ENCODE measurements at places on chromosomes 6 and 20.

DNA sequence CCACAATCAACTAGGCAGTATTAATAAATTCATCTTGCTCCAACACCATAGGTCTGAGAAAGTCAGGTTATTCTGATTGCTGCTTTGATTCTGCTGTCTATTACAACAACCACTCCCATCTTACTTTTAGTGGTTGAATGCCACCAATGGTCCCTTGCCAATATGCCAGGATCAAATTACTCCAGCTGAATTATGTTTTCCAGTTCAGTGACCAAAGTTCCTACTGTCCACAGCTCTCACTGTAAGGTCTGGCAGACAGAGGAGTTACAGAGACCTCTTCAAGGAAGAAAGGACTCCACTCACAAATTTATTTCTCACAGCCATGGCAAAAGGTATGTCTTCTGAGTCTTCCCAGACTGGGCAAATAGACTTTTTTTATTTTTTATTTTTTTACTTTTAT is 557.0 kb downstream of the HAO1 start:
- DNase-seq = no peak

GRCh38 chr20:63457737-63458136 is 14.7 kb downstream of the KCNQ2 start:
- DNase-seq = no peak

DNA sequence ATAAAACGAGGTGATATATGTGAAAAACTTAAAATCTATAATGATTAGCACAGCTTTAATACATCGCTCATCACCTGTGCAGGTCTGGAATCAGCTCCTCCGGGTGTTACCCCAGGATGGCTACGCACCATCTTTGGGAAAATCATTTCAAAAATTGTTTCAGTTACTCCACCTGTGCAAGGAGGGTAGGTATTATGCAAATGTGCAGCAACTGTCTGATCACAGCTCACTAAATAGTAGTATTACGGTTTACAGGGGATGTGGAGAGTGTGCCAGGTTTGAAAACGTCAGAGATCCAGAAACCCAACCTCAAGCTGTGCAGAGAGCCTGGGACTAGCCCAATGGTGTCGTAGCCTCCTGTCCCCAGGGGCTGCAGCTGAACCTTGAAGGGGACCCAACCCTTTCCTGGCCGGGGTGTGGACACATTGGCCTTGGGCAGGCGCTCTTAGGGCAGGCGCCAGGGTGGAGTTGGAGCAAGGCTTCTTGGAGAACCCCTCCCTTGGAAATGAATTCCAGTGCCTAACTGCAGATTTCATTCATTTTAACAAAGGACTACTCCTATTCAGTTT is 24.2 kb upstream of the SGK1 start:
- DNase-seq = no peak

DNA sequence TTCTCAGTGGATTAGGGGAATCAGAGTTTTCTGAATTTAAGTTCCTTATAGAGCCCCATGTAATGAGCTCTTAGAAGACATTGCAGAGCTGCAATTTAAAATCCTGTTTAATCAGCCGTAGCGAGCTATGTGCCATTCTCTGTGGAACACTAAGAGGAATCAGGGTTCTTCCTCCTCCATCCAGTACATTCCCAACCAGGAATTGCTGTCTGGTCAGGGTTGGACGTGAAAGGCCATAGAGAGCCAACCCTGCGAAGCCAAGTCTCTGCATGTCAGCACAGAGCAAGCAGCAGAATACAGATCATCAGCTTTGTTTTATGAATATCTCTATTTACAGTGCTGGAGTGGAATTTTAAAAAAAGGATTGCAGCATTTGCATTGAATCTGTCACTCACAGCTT is 366.0 kb downstream of the LAMA2 start:
- no peak for DNase-seq

GRCh38 chr6:52612336-52613054 is 35.6 kb upstream of the TRAM2 start:
- peak; percentile 69 for DNase-seq

GRCh38 chr6:4378319-4378996 is 243.1 kb upstream of the ECI2 start:
- DNase-seq = no peak

- DNase-seq = peak; percentile 46
These were observed 48.1 kb upstream of the MYL9 start for GRCh38 chr20:36493051-36493800.

All from lung microvascular endothelial cell (primary cell).